ENCODE measurements at places on chromosomes 2 and 18. TPM values are rescaled to one million over a fixed set of nuclear protein-coding genes. Genes with fewer than 3 reads are reported as not detected.

The GYPC gene
- polyA plus RNA-seq: 133 TPM

The GALNT14 gene
- 1.5 TPM for polyA plus RNA-seq

The LTBP1 gene
- polyA plus RNA-seq: 43.3 TPM

The UGT1A10 gene
- not detected for polyA plus RNA-seq

The MROH2A gene
- polyA plus RNA-seq: not detected

The CHRND gene
- 173 TPM for polyA plus RNA-seq

The ANKRD30B gene
- polyA plus RNA-seq: not detected

The AGXT gene
- polyA plus RNA-seq: not detected

The LHCGR gene
- polyA plus RNA-seq: 0.25 TPM

The PDE11A gene
- 0.40 TPM for polyA plus RNA-seq

The PAX8 gene
- 2.2 TPM for polyA plus RNA-seq

The LAMA1 gene
- polyA plus RNA-seq: 1.2 TPM

The CDK15 gene
- polyA plus RNA-seq: 2.9 TPM

The USP14 gene
- polyA plus RNA-seq: 55.3 TPM

The LCT gene
- polyA plus RNA-seq: not detected

The ACMSD gene
- polyA plus RNA-seq: 0.34 TPM

The PFN4 gene
- 1.7 TPM for polyA plus RNA-seq

The ANTXR1 gene
- polyA plus RNA-seq: 108 TPM

The HJURP gene
- polyA plus RNA-seq: 7.5 TPM

The TUBA4B gene
- polyA plus RNA-seq: 0.31 TPM

The GPR17 gene
- polyA plus RNA-seq: 2.9 TPM

The PTPRN gene
- 0.12 TPM for polyA plus RNA-seq

The KCNG2 gene
- 0.86 TPM for polyA plus RNA-seq

The OR6B2 gene
- not detected for polyA plus RNA-seq

The ERLEC1 gene
- polyA plus RNA-seq: 36.9 TPM

The EFEMP1 gene
- polyA plus RNA-seq: 19.1 TPM

The CD226 gene
- polyA plus RNA-seq: 0.89 TPM

The PLCD4 gene
- 61.5 TPM for polyA plus RNA-seq

The RGPD4 gene
- polyA plus RNA-seq: not detected

The SLC5A7 gene
- polyA plus RNA-seq: 0.06 TPM

The SLC23A3 gene
- polyA plus RNA-seq: 1.1 TPM

The SCN1A gene
- polyA plus RNA-seq: 0.25 TPM

The UCN gene
- 2.5 TPM for polyA plus RNA-seq

The NT5C1B gene
- not detected for polyA plus RNA-seq

The POTEI gene
- 0.04 TPM for polyA plus RNA-seq

The MBP gene
- 18.5 TPM for polyA plus RNA-seq

The SKA1 gene
- 2.7 TPM for polyA plus RNA-seq

The ECEL1 gene
- polyA plus RNA-seq: 0.39 TPM

The ERFE gene
- polyA plus RNA-seq: 6.3 TPM

The SRD5A2 gene
- polyA plus RNA-seq: not detected

Measured in hindlimb muscle (tissue), 1 donor.